CD4-positive, alpha-beta T cell treated with Interleukin-10 for 1 hour (primary cell): ENCODE measurements at places on chromosomes 2 and 18.
A peak's percentile ranks its signal among the peaks of the same experiment; 100 is the strongest.

DNA sequence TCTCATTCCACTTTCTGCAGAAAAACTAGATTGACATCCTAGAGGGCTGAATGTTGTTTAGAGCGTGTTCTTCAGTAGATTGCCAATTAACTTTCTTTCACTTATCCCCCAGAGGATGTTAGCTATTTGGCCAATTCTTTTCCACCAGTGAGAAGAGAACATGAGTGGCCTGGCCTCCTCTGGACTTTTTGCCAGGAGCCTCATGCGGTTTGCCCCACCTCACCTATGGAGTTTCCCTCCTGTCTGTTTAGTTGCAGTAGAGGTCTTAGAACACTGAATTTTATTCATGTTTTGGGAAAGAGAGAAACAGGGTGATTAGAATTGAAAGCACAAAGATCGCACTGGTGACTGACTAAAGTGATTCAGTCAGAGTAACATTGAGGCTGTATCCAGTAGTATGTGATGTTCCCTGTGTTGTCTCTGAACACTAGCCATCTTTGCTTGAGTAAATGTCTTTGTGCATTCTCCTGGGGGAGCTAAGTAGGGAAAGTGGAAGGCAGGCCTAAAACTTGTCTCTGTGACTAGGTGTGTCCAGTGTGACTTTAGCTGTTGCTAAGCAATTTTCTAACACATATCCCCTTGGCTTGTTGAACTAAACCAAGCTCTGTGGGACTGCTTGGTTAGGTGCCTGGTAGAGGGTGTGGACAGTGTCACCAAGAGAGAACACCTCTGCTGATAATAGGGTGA lies 34.0 kb downstream of the UGP2 start:
- DNase-seq, result no peak

DNA sequence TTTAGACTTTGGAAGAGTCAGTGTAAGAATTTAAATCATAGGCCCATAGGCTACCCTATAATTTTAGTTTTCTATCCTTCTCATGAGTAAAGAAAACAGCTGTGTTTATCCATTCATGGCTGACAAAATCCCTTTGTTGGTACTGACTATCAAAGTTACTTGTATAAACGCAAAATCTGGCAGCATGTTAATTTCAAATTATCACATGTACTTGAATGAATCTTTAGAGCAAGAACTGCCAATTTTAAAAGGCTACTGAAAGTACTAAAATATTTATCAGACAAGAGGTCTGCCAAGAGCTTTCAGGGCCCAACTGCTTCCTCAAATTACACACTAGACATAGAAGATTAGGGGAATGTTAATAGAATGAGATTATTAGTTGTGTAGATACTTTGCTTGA lies 66.6 kb downstream of the MYL12B start:
- no peak for DNase-seq

- no peak for DNase-seq
Observed at GRCh38 chr2:25586726-25587144, 86.6 kb downstream of the DTNB start.

- DNase-seq, result no peak
Observed at GRCh38 chr2:193847130-193847529, 1652.4 kb upstream of the TMEFF2 start.

DNA sequence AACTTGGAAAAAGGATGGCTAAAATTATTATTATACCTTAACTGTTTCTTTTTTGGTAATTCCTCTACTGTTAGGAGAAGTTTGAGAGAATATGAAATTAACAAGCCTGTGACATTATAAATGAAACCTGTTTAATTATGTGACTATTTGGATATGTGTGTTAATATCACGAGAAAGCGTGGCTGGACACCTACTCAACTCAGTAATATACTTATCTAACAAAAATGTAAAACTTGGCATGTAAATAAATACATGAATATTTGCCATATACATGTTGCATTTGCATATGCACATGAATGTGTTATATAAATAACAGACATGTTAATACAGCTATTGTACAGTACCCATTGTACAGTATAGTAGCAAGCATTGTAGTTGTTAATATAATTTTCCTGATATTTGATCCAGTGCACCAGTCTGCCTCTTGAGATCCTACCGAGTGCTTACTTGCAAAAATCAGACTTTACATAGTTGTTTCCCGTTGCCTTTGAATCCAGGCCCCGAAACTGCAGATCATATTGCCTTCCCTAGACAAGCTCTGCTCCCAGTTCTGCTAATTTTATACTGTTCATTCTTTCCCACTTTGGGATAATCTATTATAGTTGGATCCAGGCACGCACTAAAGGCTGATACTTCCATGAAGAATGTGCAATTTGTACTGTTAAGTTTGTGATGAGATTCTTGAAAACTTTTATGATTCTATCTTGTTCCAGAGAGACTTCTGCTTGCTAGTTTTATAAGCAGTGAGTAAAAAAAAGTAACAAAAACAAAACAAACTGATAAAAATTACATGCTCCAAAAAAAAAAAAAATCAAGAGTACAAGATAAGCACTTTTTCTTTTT lies 395.6 kb downstream of the ARHGAP15 start:
- no peak for DNase-seq

DNA sequence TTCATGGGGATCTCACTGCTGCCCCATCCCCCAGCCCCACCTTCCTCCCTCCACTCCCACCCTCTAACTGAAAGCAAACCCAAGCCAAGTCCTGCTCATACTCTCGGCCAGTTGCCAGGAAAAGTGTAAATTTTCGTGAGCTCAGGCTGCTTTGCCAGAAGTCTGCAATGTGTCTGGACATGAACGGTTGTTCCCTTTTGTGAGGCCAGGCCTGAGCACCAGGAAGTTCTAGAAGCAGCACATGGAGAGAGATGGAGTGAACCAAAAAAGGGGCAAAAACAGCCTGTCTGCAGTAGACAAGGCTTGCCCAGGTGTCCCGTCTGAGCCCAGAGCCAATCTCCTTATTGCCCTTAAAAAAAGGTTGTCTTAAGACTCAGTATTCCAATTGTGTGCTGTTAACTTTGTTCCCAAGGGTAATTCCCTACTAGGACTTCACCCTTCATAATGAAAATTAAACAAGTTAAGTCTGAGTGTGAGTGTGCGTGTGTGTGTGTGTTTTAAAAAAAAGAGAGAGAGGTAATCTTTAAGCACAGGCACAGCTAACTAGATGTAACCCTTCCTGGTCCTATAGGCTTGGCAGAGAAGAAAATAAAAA lies 247.1 kb downstream of the BCL11A start:
- no peak for DNase-seq

DNA sequence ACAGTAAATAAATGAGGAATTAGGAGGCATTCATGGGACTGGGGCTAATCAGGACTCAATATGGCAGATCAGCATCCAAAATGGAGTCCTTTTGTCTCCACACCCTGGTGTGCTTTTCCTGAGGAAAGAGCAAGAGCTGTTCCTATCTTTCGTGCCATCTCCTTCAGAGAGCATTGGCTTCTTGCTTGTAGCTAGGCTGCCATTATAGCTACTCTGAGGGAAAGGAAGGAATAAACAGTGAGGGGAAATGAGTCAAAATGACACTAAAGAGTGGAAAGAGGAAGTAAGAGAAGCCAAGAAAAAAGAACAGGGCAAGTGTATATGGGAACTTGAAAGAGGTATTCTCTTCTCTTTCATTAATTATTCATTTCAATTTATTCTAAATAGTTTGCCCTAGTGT lies 8.4 kb upstream of the NMI start:
- DNase-seq, result no peak

- DNase-seq, result peak; percentile 58
Observed at GRCh38 chr2:25794544-25795276, 83.6 kb downstream of the ASXL2 start.

- no peak for DNase-seq
Observed at GRCh38 chr18:40075616-40076015, 1879.4 kb upstream of the PIK3C3 start.

DNA sequence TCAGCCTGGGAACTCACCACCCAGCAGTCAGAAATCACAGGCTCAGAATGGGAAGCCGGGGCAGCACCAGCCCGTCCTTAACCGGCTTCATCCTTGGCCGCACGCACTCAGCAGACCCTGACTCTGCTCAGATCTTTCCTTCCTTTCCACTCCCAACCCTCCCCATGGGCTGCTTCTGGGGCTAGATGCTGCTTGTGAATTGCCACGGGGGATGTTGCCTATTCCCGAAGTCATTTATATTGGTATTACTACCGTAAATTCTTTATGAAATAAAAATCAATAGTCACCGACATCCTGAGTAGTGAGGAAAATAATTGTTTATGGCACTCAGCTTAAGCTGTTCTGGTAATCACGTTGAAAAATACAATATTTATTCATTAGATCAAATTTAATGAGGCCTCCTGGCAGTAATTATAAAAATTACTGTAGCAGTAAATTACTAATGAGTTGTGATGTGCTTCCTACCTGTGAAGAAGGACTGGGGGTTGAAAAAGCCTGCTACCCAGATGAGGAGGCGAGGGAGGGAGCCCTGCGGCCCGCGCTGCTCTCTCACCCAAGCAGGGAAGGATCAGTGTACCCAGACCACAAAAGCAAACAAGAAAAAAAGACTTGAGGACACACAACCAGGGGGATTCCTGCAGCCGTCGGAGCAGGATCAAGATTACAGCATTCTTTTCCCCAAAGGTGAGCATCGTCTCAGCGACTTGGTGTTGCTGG lies 31.5 kb downstream of the CDCA7 start:
- DNase-seq, result no peak

GRCh38 chr2:127416506-127417001 lies 1.7 kb upstream of the PROC start:
- DNase-seq, result no peak

GRCh38 chr2:34096562-34097171 lies 497.6 kb upstream of the FAM98A start:
- peak; percentile 43 for DNase-seq

DNA sequence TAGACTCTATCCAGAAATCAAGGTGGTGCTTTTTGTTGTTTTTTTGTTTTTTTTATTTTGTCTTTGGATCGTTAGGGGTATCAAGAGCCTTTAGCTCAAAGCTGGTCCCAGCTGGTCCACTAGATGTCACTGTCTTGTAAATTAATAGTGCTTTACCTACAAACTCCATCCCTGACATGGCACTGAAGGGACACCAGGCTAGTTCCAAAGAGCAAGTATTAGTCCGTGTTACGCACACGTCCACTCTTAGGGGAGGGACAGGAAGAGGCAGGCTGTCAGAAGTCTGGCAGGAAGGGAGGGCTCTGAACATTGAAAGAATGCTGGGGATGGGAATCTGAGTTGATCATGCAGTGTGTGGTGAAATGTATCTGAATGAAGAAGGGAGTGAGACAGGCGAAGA lies 85.9 kb upstream of the CCBE1 start:
- peak; percentile 8 for DNase-seq

DNA sequence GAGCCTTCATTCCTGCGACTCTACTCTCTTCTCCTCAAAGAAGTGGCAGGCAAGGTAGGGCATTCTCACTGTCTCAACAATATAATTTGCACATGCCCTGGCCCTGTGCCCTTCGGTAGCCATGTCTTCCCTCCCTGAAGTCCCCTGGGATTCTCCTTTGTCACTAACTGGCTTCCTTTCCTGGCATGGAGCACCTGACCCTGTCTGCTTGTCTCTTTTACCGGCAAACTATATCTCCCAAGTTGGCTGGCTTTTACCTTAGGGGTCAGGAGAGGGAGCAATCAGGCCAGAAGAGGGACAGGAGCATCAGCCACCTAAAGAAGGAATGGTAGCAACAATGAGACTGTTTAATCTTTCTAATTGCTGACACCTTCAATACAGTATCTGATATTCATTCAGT lies 51.9 kb upstream of the RMDN2 start:
- no peak for DNase-seq

DNA sequence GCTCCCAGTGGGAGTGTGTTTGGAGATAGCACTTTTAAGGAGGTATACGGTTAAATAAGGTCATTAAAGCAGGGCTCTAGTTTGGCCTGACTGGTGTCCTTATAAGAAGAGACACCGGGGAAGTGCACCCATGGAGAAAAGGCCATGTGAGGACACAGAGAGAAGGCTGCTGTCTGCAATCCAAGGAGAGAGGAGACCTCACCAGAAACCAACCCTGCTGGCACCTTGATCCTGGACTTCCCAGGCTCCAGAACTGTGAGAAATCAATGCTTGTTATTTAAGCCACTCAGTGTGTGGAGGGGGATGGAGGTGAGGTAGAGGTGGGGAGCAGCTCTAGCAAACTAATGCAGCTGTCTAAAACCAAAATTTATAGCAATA lies 62.0 kb downstream of the RPL31 start:
- no peak for DNase-seq

DNA sequence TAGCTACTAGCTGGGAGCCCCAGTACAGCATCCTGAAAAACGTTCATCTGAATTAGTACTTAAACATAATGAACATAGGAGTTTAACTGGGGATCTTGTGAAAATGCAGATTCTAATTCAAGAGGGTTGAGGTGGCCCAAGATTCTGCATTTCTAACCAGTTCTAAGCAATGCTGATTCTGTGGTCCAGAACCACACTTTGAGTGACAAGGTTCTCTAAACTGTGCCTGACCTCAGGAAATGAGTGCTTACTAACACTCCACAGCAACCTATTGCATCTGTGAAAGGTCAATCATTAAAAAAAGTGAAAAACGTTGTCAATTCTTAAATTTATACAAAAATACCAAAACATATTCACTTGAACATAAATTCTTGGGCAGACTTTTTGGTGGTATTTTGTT lies 157.1 kb upstream of the ZFP36L2 start:
- DNase-seq, result no peak

GRCh38 chr18:36095936-36096519 lies 28.7 kb upstream of the RPRD1A start:
- DNase-seq, result peak; percentile 60

DNA sequence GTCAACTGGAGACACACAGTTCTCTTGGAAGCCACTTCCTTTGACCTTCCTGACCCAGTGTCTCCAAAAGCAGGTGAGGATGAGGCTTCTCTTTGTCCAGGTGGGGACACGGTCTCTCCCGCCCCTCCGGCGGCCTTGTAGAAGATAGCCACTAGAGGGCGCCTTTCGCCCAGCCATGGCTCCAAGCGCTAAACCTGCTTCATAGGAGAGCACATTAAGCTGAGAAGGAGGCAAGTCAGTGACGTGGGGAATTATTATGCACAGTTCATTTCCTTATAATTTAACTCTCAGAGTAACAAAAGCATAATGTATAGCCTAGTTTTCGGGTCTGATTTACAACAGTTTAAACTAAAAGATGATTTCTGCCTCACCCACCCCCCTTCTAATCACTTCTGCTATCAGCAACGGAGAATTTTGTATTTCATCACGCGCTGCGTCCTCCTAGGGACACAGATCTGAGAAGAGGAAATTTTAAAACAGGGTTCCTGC lies 208.7 kb downstream of the ICOS start:
- DNase-seq, result peak; percentile 81

- DNase-seq, result no peak
Observed at GRCh38 chr2:42096869-42097591, 49.2 kb downstream of the PKDCC start.

DNA sequence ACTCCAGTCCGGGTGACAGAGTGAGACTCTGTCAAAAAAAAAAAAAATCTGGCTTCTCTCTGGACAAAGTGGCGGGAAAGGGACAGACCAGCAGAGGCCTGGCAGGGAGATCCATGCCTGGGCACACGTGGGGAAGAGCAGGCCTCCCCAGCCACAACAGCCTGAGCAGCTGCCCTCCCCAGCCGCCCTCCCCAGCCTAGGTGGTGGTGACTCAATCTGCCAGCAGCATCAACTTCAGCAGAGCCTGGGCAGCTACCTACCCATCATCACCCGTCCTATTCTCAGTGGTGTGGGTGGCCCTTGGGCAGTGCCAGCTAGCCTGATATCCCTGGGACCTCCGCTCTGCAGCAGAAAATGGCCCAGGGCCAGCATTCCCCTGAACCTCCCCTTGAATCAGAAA lies 612.4 kb downstream of the FBXO15 start:
- no peak for DNase-seq

- no peak for DNase-seq
Observed at GRCh38 chr2:42954227-42954962, 162.0 kb upstream of the HAAO start.

GRCh38 chr2:10480359-10480949 lies 32.3 kb upstream of the ODC1 start:
- DNase-seq, result no peak

- DNase-seq, result no peak
Observed at GRCh38 chr2:37820471-37820986, 104.6 kb upstream of the RMDN2 start.
